ENCODE measurements at places on chromosomes 1 and 21.

GRCh38 chr1:119713749-119714456 lies 2.2 kb downstream of the PHGDH start:
- DNase-seq = peak; percentile 15

DNA sequence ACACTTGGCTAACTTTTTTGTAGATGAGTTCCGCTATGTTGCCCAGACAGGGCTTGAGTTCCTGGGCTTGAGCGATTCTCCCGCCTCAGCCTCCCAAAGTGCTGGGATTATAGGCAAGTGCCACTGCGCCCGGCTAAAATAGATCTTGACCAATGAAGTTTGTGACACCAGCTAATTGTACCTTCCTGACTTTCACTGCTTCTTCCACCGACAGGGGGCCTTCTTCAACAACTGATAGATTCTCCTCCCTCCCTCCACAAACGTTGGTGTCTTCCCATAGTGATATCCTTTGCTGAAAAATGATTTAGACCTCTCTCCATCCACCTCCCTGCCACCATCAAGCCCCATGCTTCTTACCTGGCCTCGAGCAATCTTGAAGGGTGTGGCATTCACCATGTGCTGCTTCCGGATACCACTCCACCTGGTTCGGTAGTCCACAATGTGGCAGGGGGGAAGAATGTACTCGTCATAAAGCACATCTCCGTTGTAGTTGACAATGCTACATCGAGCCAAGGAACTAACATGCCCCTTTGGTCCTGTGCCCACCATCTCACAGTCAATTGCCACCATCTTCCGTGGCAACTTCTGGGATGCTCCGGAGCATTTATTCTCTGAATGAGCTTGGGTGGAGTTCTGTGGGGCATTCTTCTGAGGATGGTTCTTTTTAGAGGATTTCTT lies 1.6 kb upstream of the METTL25B start:
- peak; percentile 75 for DNase-seq

DNA sequence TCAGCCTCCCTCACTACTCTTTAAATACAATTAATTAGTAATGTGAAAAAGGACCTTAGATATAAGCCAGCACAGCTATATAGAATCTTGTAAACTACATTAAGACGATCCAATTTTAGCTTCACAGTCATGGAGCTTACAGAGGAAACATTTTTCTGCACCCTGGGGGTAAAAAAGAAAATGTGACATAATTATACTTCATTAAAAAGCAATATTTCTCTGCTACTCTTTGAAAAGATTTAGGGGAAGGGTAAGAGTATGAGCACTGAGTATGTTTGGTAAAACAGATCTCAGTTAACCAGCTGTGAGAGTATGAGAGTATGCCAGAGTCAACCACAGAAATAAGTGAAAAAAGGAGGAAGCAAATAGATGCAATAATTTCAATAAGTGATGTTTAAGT lies 1415.9 kb downstream of the PLA2G4A start:
- no peak for DNase-seq

DNA sequence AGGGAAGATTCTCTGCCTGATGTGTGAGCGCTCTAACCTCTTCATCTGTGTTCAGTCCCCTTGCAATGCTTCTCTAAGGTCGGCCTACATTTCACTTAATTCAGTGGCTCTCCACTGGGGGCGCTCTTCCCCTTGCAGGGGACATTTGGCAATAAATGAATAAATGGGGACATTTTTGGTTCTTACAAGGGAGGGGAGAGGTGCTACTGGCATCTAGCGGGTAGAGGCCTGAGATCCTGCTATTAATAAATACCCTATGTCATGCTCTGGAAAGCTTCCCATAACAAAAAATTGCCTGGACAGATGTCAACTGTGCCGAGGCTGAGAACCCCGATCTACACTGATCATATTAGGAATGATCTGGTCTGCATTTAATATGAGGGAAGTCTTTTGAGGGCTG lies 25.9 kb upstream of the DNAJC11 start:
- peak; percentile 60 for DNase-seq

DNA sequence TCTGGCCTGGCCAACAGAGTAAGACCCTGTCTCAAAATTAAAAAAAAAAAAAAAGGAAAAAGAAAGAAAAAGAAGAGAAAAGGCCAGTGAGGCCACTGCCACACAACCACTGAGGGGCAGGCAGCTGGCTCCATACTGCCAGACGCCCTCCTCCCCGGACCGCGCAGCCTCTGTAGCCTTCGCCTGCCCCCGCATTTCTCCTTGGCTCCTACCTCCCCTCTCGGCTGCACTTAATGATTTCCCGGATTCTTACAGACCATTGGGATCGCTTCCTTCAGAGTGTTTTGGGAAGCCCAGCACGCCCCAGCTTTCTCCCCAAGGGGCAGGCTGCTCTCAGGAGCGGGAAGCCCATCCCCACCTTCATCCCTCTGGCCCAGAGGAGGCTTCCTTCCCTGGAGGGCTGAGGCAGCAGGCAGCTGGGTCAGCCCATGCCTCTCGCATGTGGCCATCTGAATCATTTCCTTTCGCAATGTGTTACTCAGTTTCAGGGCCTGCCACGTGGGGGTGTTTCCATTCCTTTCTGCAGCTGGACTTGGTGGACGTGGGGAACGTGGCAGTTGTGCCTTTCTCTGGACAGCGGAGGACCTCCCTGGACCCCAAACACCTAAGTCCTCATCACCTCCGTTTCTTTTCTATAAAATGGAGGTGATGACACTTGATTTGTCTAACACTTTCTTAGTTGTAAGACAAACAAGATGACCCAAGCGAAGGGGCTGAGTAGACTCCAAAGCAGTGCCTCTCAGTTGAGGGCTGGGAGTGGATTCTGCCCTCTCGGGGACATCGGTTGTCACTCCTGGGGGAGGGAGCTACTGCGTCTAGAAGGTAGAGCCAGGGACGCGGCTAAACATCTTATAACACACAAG lies 2.3 kb downstream of the SLC2A5 start:
- peak; percentile 82 for DNase-seq

GRCh38 chr1:57966751-57967406 lies 543.0 kb upstream of the DAB1 start:
- peak; percentile 2 for DNase-seq

- DNase-seq = peak; percentile 60
Observed at GRCh38 chr1:6646499-6647148, 22.0 kb downstream of the THAP3 start.

GRCh38 chr1:10642403-10643080 lies 153.9 kb downstream of the CASZ1 start:
- DNase-seq = no peak

DNA sequence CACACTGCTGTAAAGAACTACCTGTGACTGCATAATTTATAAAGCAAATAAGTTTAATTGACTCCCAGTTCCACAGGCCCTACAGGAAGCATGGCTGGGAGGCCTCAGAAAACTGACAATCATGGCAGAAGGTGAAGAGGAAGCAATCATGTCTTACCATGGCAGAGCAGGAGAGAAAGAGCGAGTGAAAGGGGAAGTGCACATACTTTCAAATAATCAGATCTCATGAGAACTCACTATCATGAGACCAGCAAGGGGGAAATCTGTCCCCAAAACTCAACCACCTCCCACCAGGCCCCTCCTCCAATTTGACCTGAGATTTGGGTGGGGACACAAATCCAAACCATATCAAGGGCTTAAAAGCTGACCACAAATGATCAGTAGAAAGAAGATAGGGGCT lies 493.2 kb downstream of the PTPRC start:
- DNase-seq = no peak

GRCh38 chr1:30005972-30006619 lies 717.3 kb downstream of the MATN1 start:
- DNase-seq = no peak

DNA sequence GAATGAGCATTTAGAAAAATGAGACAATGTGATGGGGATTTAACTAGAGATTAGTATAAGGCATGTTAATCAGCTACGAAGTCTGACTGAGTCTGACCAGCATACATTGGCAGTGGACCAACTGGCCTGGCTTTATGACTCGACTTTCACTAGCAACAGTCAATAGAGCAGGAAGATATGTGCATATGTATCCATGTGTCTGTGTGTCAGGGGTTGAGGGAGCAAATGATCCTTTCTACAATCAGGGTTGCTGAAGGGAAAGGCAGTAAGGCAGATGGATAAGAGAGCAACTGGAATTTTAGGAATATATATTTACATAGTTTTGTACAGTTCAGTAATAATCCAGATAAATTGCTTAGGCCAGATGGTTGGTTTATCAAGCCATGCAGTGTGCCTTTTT lies 645.6 kb downstream of the PLA2G4A start:
- peak; percentile 38 for DNase-seq

DNA sequence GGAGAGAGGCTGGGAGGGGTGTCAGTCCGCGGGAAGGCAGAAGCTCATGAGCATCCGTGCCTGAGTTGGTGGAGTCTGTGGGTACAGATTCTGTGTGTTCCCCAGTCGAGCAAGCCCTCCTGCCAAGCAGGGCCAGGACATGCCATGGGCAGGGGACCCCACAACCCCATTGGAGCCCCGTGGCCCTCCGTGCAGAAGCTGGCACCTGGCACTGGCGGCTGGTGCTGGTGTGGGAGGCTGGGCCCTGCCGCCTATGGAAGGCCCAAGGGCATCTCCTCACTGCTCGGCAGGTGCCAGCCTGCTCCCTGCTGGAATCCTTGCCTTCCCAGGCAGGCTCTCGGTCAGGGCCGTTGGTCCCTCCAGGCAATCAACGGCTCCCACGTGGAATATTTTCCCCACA lies 73.7 kb downstream of the UBE2T start:
- no peak for DNase-seq

DNA sequence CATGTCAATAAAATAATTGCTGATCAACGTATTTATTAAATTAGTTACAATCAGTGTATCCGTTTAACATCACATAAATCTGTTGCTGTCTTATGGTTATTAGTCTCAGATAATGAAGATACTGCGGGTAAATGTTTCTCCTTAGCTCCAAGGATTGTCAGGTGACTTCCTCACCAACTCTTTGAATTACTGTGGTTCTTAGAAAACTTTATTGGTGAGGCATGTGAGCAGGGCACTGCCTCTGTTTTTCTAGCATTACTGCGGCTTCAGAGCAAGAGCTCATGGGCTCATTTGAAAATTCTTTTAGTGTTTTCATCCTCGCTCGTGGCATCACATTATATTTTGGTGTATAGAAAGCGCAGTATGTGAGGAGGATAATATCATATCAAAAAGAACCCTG lies 555.9 kb downstream of the LMO4 start:
- no peak for DNase-seq
